ENCODE measurements at places on chromosomes 6 and 20.

- DNase-seq, result no peak
These were observed 93.5 kb downstream of the SNAP25 start for GRCh38 chr20:10312111-10312510.

GRCh38 chr20:51206032-51206662 is 183.2 kb upstream of the KCNG1 start:
- DNase-seq, result no peak

DNA sequence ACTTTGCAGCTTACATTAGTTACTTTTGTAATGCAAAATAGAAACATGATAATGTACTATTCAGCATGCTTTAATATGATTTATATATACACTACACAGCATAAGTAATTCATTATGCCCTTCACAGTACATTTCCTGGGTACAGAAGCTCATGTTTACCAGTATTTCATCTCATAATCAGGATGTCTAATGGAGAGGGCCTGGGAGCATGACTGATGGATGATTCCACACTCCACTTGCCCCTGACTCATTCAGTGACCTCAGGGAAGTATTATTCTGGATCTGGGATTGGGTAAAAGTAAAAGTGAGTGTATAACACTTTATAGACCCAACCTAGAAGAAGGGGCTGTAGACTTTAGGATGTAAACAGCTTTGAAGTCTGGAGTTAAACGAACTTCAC is 31.4 kb upstream of the BACH2 start:
- no peak for DNase-seq

GRCh38 chr20:20210943-20211273 is 157.0 kb upstream of the INSM1 start:
- DNase-seq, result no peak

GRCh38 chr20:53215166-53215565 is 243.0 kb downstream of the TSHZ2 start:
- DNase-seq, result no peak

DNA sequence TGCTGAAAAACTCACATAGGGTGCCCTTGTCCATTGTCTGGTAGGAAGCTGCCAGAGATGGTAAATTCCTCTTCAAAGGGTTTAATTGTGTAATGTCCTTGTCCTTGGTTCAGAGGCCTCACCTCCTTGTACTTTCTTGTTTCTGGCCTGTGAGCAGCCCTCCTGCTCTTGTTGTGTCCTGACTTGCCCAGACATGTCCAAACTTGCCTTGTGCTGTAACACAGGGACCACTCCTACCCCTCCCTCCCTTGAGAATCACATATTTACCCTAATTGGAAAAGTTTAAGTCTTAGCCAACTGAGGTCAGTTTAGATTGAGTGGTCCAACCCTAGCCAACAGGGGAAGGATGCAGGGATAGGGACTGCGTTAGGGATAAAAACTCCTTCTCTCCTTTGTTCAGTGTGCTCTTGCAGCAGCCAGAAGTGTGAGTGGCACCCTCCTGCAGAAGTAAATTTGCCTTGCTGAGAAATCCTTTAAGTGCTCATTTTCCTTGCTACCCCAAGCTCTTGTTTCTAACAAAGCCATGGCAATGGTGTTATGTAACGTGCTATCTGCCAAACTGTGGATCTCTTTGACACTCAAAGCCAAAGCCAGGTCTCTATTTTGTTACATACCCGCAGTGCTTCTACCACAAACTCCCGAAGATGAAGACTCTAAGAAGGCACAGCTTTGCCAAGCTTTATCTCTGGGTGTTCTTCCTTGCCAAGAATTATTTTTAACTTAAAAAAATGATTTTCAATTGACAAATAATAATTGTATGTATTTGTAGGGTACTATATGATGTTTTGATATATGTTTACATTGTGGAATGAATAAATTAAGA is 414.5 kb downstream of the ESR1 start:
- no peak for DNase-seq

DNA sequence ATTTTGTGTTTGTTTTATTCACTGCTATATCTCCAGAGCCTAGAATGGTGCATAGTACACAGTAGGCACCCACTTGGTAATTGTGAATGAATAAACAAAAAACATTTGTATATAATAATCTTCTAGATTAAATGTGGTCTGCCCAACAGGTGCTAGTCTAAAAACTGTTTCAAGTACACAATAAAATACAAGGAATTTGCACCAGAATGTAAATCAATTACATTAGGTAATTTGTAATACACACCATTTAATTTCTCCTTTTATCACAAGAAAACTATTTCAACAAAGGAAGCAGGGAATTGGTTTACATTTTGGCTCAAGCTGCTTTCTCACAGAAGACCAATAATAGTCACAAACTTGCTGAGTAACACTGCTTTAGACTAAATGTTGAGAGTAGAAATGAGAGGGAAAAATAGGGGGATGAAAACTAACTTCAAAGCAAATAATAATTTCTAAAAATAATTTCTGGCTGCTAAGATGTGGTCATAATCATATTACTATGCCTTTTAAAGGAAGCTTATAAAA is 22.1 kb downstream of the RUNX2 start:
- DNase-seq, result no peak

Data from NCI-H446 treated with DMSO at 0.1 percent for 48 hours (cell line).